ENCODE measurements at places on chromosomes 4 and X. TPM values are rescaled to one million over a fixed set of nuclear protein-coding genes. Genes with fewer than 3 reads are reported as not detected.

DNA sequence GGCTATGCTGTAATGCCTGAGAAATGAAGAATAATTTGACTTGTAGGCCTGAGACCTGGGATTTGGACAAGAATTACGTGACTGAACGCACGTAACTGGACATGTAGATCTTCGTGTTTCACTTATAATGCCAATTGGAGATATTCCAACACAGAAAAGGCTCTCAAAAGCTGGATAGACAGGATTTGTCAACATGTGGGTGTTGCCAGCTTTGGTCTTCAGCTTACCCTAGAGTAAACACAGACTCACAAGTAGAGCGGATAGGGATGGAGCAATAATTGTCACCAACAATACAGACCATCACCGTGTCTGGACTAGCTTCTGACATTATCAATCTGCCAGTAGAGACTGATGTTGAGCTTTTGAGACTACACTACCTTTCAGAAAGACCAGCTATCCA lies 1511.0 kb upstream of the ADGRL3 start:
- DNase-seq = no peak

GAGE12H gene
- not detected for total RNA-seq

- DNase-seq = no peak
These were observed 4.3 kb downstream of the NR0B1 start for GRCh38 chrX:30304866-30305265.

GRCh38 chr4:121376556-121376955 lies 4.3 kb downstream of the QRFPR start:
- DNase-seq = no peak

GLRB gene
- total RNA-seq = 9.9 TPM

GRCh38 chrX:115503099-115503498 lies 57.9 kb upstream of the PLS3 start:
- DNase-seq = no peak

DNA sequence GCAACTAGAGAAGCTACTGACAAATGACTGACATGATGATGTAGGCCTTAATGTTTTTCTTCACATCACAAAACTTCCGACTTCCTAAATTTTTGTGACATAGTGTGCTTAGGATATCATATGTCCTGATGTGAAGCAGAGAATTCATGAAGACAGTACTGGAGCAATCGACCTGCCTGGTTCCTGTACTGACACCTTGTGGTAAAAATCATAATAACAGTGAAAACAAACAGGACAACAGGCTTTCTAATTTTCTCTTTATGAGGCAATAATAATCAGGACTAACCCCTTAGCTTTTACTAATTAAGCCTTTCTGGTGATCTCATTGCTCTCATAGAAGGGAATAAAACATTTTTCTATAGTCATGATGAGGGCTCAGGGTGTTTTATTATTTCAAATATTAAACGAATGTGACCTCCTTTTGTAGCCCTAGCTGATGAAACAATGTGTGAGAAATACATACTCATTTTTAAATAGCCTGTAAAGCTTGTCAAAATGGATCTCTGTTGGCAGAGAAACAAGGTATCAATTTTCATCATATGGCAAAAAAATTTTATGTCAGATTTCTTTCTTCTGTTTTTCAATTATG lies 158.4 kb downstream of the TENT5D start:
- DNase-seq = no peak

FAM133A gene
- total RNA-seq = not detected

PLXNB3 gene
- 2.3 TPM for total RNA-seq

DNA sequence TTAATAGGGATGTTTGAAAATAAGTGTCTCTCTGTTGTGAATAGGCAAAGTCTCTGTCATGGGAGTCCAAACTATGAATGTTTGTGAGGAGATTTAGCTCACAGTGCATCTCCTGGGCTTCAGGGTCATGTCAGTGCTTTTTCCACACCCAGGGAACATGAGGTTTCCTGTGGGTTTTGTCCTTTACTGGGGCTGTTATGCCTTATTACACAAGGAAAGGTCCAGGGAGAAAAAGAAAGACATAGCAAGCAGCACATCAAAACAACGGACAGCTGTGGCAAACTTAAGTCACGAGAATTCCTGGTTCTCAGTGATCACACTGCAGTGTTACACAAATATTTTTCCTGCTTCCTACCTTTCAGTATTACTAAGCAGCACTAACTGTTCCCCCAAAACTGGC lies 99.4 kb downstream of the MBNL3 start:
- no peak for DNase-seq

FOXR2 gene
- total RNA-seq = not detected

DNA sequence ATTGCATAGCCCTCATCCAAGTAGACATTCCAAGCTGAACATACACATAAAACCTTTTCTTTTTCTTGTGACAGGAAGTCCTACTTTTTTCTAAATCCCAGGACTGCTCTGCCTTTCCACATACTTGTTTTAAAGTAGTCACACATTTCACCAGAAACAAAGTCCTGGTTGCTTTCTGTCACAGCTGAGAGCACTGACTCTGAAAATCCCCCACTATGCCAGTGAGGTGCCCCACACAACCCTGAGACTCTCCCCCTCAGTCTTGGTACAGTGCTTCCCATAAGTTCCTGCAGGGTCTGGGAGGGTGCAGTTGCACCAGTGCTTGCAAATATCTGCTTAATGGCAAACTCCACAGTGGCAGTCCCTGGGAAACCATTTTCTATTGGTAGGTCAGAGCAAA lies 84.2 kb downstream of the DCHS2 start:
- DNase-seq = no peak

ADH6 gene
- not detected for total RNA-seq

TMEM175 gene
- total RNA-seq = 17.4 TPM

GRCh38 chr4:150176547-150176946 lies 98.3 kb downstream of the DCLK2 start:
- DNase-seq = no peak

GRCh38 chrX:40006106-40007017 lies 91.4 kb downstream of the BCOR start:
- peak; percentile 77 for DNase-seq

DGAT2L6 gene
- not detected for total RNA-seq

ABCB7 gene
- total RNA-seq = 37.7 TPM

DNA sequence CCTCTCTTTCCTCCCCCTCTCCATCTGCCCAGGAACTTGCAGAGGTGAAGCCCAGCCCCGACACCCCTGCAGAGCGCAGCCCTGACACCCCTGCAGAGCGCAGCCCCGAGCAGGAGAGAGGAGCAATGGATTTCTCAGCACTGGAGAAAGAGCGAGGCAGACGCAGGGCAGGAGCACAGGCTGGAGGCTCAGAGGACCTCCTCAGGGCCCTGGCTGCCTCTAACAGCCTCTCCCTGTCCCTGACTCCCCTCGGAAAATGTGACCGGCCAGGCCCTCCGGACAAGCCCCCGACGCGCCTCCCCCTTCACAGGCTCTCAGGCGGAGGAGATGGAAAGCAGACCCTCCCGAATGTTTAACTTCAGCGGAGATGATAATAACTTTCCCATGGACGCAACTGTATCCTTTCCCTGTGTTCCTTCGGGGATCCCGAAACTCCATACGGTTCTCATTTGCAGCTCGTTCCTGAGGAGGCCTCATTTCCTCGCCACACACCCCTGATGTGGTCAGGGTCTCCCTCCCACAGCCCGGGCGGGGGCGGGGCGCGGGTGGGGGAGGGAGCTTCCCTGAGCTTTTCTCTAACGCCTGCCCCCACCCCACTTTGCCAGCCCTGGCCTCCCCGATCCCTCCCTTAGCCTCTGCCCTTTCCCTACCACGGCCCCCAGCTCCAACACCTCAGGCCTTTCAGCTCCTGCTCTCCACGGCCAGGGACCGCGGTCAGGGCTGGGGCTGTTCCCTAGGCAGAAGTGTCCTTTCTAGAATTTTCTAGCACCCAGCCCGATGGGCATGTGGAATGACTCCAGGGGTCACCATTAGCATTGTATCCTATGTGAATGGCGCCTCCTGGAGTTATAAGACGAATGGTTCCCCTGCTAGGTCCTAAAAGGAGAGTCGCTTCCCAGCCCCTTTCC lies 201.1 kb upstream of the BCOR start:
- DNase-seq = no peak

IL1RAPL2 gene
- not detected for total RNA-seq

DNA sequence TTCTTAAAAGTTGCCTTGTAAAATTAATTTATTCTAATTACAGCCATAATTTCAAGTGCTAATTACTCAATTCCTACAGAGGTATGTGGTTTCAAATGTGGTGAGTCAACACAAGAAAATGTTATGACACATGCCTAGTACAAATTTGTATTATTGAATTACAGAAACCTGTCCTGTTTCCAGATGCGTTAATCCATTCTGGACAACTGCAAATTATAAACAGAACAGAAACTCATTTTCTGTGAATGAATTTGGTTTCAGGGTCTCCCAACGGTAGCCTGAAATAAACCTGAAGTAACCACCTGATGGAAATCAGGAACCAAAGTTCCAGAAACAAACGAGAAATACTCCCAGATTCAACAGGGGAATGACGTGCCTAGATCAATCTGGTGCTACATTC lies 328.6 kb upstream of the F9 start:
- DNase-seq = no peak

HSFX3 gene
- not detected for total RNA-seq

DDIT4L gene
- 0.43 TPM for total RNA-seq

- DNase-seq = no peak
These were observed at the start of gene CXCL13 for GRCh38 chr4:77605210-77605902. TSS of gene CXCL13 (plus strand) at chr4:77605820. CDS start at chr4:77605866, 46 bp downstream.

DNA sequence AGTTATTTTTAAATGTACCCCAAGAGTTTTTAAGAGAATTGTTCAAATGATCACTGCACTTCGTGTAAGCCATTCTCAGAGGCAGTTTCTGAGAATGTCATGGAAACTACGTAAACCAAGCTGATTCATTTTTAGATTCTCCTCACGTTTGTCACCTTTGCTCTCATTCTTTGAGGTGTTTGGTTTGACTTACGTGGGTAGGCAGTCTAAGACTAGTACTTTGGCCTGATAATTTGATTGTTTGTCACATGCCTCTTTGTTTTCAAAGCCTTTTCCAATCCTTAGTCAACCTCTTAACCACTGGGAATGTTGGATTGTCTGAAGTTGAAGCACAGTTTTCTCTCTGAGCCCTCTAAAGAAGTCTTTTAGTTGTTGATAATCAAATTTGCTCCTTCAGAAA lies 10.5 kb downstream of the SEPTIN11 start:
- no peak for DNase-seq

GRCh38 chr4:120672076-120672475 lies 250.4 kb downstream of the PRDM5 start:
- DNase-seq = no peak

- no peak for DNase-seq
These were observed 430.5 kb upstream of the PABPC4L start for GRCh38 chr4:134632056-134632455.

PRKG2 gene
- 0.05 TPM for total RNA-seq

RCHY1 gene
- total RNA-seq = 48.9 TPM

MAGEA1 gene
- not detected for total RNA-seq

MAMLD1 gene
- 1.8 TPM for total RNA-seq

GLUD2 gene
- 1.5 TPM for total RNA-seq

INTS6L gene
- total RNA-seq = 3.2 TPM

GRCh38 chr4:95021099-95021498 lies 263.3 kb downstream of the BMPR1B start:
- DNase-seq = no peak

GRCh38 chr4:17476853-17477252 lies 35.0 kb downstream of the QDPR start:
- DNase-seq = no peak

GLOD5 gene
- total RNA-seq = not detected

TENT5D gene
- not detected for total RNA-seq

CLDN34 gene
- total RNA-seq = not detected

RAB40AL gene
- not detected for total RNA-seq

PLAC8 gene
- 2.2 TPM for total RNA-seq

PRDM8 gene
- total RNA-seq = 1.2 TPM

TECRL gene
- 1,120 TPM for total RNA-seq

DNA sequence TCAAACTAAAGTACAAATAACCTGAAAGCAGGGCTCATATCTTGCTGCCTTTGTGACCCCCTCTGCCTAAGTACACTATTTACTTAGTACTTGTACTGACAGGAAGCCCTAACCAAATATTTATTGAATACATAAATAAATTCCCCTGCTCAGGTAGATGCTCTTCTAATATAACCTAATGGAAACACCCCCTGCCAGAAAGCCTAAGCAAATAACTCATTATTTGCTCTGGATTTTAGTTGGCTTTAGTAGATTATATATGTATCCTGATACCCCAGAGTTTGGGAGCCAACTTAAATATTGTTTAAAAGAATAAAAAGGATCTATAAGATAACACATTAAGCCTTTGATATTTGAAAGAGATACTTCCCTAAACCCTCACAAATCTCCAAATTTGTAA lies 318.2 kb downstream of the PPP1R2C start:
- no peak for DNase-seq

Data from Right ventricle myocardium inferior (tissue), 1 donor.